ENCODE measurements at places on chromosomes 1 and 21. TPM values are rescaled to one million over a fixed set of nuclear protein-coding genes. Genes with fewer than 3 reads are reported as not detected.

Gene HORMAD1
- total RNA-seq = 0.80 TPM

DNA sequence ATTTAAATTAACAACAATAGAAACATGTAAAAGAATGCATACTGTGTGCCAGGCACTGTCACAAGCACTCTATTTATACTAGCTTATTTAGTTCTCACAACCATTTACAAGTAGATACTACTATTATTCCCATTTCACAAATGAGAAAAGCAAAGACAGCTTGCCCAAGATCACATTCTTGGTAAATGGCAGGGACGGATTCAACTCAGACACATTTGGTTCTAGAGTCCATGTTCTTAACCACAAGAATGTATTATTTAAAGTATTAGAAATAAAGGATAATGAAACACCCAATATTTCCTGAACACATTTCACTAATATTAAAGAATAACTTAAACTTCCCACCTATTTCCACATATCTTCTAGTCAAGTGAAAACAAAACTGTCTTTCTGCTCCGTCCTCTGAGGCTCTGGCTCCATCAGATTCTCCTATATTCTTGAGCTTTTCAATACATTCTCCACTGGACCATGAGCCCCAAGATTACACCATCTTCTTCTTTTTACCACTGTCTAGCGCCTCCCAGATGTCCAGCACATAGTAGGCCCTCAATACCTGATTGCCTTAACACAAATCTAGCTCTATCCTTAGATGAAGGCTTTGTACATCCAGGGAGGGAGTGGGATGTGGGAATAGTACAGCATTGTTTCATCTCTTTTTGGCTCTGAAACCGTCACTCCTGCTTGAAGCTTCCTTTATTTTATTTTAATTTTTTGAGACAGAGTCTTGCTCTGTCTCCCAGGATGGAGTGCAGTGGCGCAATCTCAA, 29.3 kb downstream of the SOD1 start:
- no peak overlapping the region for H3K27ac ChIP-seq
- H3K36me3 ChIP-seq = peaks cover 7% of the 10 kb centered on the region
- H3K4me1 ChIP-seq = peaks cover 9% of the 10 kb centered on the region
- H3K27me3 ChIP-seq = no peaks in the 10 kb centered on the region

DNA sequence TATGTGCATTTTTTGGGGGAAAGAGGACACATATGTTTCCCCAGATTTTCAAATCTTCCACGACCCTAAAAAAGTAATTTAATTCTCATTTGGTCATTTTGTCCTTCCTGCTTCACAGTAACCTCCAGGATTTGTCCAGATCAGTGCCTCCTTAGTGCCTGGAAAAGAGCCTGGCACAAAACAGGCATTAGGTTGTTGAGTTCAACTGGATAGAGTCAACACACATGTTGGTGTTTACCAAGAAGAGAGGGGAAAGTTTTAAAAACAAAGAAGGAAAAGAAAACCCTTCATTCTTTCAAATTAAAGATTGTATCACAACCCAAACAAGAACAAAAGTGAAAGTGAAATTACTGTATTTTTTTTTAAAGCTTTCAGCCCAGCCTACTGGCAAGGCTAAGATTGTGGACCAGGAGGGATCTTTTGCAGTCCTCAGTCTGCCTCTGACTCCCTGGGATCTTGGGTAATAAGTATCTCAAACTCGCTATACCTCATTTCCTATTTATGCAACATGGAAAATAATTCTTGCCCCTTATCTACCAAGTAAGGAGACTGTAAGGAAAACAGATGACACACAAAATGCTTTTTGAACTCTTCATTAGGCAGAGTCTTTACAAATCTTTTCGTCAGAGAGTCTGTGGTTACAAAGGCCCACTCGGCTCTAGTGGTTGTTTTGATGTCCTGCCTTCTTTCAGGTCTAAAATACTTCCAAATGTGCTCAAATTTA, 57.8 kb downstream of the ZNF281 start:
- no peak for DNase-seq
- H3K4me3 ChIP-seq = peak overlapping the region; percentile 79
- H3K27me3 ChIP-seq = no peaks in the 10 kb centered on the region
- peaks cover 20% of the 10 kb centered on the region for H3K4me1 ChIP-seq
- peak overlapping the region; percentile 84 for H3K27ac ChIP-seq

DNA sequence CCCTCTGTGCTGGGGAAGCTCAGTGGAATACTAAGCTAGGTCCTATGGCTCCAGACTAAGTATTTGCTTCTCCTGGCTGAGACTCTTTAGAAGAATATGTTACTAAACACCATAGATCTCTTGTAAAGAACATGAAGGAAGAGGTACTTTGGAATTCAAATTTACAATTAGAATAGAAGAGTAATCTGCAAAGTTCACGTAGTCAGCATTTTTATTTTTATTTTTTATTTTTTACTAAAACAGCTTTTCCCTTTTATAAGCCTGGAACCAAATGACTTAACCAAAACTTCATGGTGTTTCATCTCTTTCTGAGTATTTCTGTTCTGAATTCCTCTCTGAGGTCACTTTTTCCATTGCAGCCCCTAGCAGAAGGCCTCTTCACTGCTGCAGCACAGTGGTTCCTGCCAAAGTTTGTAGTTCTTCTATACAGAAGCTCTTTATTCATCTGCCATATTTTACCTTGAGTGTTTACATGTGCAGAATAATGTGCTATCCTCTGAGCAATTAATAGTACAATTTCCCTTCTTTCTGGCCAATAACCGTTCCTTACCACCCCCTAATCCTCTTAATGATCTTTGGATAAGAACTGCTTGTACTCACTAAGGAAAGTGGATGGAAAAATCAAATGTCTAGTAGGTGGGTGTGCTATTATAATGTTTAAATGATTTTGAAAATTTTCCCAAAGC, 27.2 kb downstream of the TSEN15 start:
- H3K36me3 ChIP-seq = peaks cover 6% of the 10 kb centered on the region
- no peak overlapping the region for H3K4me3 ChIP-seq
- H3K27ac ChIP-seq = no peak overlapping the region
- H3K4me1 ChIP-seq = peaks cover 6% of the 10 kb centered on the region

DNA sequence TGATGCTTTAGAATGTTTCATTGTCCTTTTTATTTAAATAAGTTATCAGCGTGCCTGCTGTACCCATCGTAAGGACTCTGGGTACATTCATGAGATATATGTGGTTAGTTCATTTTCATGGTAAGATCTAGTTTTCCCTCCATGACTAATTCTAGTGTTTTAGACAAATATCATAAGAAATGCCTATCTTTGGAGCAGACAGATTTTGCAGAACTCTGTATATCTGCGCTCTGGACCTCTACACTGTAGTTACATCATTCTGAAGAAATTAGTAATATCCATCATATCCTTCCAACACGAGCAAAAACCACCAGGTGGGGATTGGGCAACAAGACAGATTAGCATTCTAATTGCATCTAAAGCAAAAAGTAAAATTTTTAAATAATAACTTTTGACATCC, 499.2 kb downstream of the SETD4 start:
- H3K4me3 ChIP-seq = no peak overlapping the region
- H3K4me1 ChIP-seq = no peaks in the 10 kb centered on the region
- no peak overlapping the region for H3K27ac ChIP-seq
- no peak for DNase-seq
- H3K27me3 ChIP-seq = peaks cover 71% of the 10 kb centered on the region

GRCh38 chr1:11540773-11541160, 61.8 kb downstream of the DISP3 start:
- peaks cover 4% of the 10 kb centered on the region for H3K4me1 ChIP-seq
- H3K36me3 ChIP-seq = no peaks in the 10 kb centered on the region
- no peak for DNase-seq
- H3K27me3 ChIP-seq = peaks cover 36% of the 10 kb centered on the region
- H3K4me3 ChIP-seq = no peak overlapping the region
- H3K27ac ChIP-seq = no peak overlapping the region

Gene LCE2A
- total RNA-seq = not detected

Gene PKNOX1
- 15.3 TPM for total RNA-seq

- no peak overlapping the region for H3K4me3 ChIP-seq
- H3K27ac ChIP-seq = peak overlapping the region; percentile 24
- H3K4me1 ChIP-seq = peaks cover 27% of the 10 kb centered on the region
- H3K27me3 ChIP-seq = peaks cover 18% of the 10 kb centered on the region
- peaks cover 8% of the 10 kb centered on the region for H3K36me3 ChIP-seq
- DNase-seq = no peak
These were observed 2.0 kb upstream of the COL9A2 start for GRCh38 chr1:40318970-40319621.

Gene TMOD4
- total RNA-seq = 3.0 TPM

DNA sequence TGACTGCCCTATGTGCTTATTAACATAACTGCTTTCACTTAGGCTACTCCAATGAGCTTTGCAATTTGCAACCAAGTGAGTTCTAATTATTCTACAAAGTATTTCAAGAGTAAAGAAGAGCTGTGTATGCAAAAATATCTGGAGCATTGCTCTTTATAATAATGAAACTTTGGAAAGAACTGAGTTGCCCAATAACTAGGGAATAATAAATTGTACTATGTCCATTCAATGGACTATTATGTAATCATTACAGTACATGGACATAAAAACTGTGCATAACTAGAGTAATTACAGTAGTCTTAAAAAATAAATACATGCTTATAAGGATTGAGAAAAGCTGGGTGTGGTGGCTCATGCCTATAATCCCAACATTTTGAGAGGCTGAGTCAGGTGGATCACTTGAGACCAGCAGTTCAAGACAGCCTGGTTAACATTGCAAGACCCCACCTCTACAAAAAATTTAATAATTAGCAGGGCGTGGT, 70.3 kb upstream of the JAK1 start:
- H3K4me1 ChIP-seq = peaks cover 14% of the 10 kb centered on the region
- peaks cover 8% of the 10 kb centered on the region for H3K36me3 ChIP-seq
- no peak for DNase-seq
- H3K27me3 ChIP-seq = no peaks in the 10 kb centered on the region
- no peak overlapping the region for H3K27ac ChIP-seq

DNA sequence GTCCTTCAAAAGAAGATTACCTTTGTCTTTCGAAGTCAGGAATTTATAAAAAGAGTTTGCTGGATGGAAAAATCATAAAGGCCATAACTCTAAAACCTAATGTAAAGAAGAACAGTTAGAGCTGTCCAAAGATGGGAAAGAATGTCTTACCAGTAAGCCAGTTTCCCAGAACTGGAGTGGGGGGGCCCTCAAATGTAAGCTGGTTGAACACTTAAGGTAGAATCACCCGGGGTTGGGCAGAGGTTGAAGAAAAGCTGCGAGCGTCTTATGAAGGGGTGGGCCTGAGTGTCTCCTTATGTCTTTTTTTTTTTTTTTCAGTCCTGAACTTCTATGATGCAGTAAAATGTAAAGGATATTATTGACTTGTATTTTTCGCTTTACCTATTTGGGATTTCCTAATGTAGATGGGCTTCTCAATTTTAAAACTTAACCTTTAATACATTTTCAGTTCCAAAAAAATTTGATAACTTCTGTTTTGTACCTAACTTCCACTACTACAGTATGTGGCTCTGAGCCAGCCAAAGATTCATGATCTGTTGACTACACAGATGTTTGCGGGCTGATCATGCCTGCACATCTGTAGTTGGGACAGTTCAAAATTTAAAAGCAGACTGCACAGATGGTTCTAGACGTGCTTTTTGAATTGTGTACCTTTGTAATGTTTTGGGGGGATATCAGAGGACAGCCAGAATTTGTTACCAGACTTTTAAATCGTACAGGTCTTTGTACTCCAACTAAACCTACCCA, 43.6 kb downstream of the NFYC start:
- peaks cover 35% of the 10 kb centered on the region for H3K4me1 ChIP-seq
- DNase-seq = no peak
- no peak overlapping the region for H3K4me3 ChIP-seq
- peaks cover 10% of the 10 kb centered on the region for H3K36me3 ChIP-seq
- no peak overlapping the region for H3K27ac ChIP-seq

- H3K4me1 ChIP-seq = peaks cover 7% of the 10 kb centered on the region
- H3K4me3 ChIP-seq = no peak overlapping the region
- no peak for DNase-seq
- peaks cover 33% of the 10 kb centered on the region for H3K36me3 ChIP-seq
- H3K27ac ChIP-seq = peak overlapping the region; percentile 61
- H3K27me3 ChIP-seq = no peaks in the 10 kb centered on the region
These were observed 6.8 kb downstream of the CPT2 start for GRCh38 chr1:53203466-53203865.

Gene ZNF648
- total RNA-seq = not detected

DNA sequence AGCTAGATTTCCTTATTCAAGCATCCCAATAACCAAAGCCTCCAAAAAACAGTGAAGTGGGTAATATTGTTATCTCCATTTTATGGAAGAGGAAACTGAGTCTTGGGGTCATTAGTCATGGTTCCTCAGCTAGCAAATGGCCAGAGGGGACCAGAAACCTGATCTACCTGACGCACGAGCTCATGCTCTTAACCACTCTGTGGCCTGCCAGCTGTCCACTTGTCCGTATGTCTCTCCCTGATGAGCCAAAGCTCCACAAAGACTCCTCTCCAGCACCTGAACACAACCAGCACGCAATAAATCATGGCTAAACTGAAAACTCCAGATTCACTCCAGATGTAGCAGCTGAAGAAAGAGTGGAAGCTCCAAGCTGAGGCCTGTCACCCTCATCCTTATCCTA, 5.8 kb downstream of the CAPN8 start:
- no peak for DNase-seq
- peaks cover 7% of the 10 kb centered on the region for H3K36me3 ChIP-seq
- peaks cover 3% of the 10 kb centered on the region for H3K4me1 ChIP-seq
- H3K27me3 ChIP-seq = peaks cover 15% of the 10 kb centered on the region

DNA sequence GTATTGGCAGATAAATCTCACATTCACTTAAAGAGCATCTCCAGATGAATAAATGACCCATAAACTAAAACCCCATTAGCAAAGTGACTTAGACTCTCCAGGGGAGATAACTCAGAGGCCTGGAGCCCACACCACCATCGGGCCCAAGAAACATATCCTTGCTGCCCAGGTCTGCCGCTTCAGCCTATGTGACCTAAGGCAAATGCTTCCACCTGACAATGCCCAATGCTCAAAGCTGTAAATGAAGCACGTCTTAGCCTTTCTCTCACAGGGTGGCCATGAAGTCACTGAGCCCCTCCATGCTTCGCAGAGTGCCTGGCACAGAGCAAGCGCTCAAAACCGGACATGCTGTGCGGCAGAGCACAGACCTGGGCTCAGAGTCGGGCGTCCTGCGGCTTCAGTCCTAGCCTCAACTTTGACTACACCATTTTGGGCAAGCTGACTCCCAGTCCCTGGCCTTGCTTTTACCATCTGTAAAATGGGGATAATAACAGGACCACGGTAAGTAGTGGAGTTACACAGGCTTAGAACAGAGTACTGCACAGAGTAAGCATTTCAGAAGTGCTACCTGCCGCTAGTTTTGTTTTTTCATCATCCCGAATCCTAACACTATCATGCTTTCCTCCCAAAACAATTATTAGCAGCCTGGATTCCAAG, 23.7 kb downstream of the NOL9 start:
- H3K4me3 ChIP-seq = no peak overlapping the region
- peaks cover 5% of the 10 kb centered on the region for H3K4me1 ChIP-seq
- peaks cover 2% of the 10 kb centered on the region for H3K36me3 ChIP-seq
- no peak for DNase-seq

- H3K4me3 ChIP-seq = no peak overlapping the region
- no peak for DNase-seq
- peaks cover 47% of the 10 kb centered on the region for H3K27me3 ChIP-seq
- no peaks in the 10 kb centered on the region for H3K36me3 ChIP-seq
These were observed 276.3 kb upstream of the GJB5 start for GRCh38 chr1:34478515-34479076.

- H3K4me1 ChIP-seq = no peaks in the 10 kb centered on the region
- H3K36me3 ChIP-seq = no peaks in the 10 kb centered on the region
- no peak overlapping the region for H3K4me3 ChIP-seq
- H3K27me3 ChIP-seq = no peaks in the 10 kb centered on the region
These were observed 23.9 kb downstream of the LDLRAD2 start for GRCh38 chr1:21836010-21836409.

- H3K36me3 ChIP-seq = no peaks in the 10 kb centered on the region
- peaks cover 4% of the 10 kb centered on the region for H3K4me1 ChIP-seq
- H3K4me3 ChIP-seq = no peak overlapping the region
- no peak overlapping the region for H3K27ac ChIP-seq
These were observed 40.0 kb downstream of the EPHB2 start for GRCh38 chr1:22750685-22751051.

Gene ACOT11
- total RNA-seq = 0.78 TPM

Gene TAL1
- total RNA-seq = 44.2 TPM

Gene RAB3B
- total RNA-seq = 0.02 TPM
